ENCODE measurements at places on chromosomes 5 and 9.
A peak's percentile ranks its signal among the peaks of the same experiment; 100 is the strongest.

- no peak for DNase-seq
Observed at GRCh38 chr9:91908293-91908623, 41.8 kb downstream of the ROR2 start.

GRCh38 chr9:116760636-116761035 is 73.5 kb downstream of the TRIM32 start:
- DNase-seq = no peak

GRCh38 chr9:136671646-136672430 is 9.1 kb downstream of the EGFL7 start:
- DNase-seq = peak; percentile 35

DNA sequence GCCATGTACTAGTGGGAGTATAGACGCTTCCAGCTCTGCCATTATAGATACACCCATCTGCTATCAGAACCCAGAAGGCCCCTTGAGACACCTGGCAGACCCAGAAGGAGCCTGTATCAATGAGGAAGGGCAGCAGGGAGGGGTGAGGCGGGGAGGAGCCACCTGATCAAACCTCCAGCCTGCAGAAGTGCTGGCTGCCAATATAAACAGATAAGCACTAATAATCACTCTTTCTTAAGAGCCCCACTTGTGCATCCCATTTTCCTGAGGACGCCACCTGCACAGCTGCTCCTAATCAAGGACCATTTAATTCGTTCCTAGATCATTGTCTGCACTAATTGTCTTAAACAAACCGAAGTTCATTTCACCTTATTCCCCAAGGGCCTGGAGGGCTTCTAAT is 75.0 kb upstream of the NEK6 start:
- no peak for DNase-seq

GRCh38 chr9:26950521-26950920 is 3.5 kb upstream of the PLAA start:
- DNase-seq = no peak
